ENCODE measurements at places on chromosomes 2 and 18.

DNA sequence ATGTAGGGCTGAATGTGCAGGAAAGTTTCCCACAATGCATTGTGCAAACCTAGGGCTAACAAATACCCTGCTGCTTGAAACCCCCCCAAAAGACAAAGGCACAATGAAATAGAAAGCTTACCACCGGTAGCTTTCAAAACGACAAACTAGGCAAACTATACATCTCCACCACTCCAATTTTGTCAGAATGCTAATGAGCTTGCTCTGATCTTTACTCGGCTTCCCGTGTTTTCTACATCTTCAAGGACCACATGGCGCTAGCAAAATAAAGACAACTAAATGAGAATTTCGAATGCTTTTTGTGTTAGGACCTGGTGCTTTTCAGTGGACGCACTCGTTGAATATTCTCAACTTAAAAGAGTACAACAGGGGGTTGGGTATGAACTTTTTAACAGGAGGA, 37.2 kb upstream of the OTX1 start:
- no peak for DNase-seq

DNA sequence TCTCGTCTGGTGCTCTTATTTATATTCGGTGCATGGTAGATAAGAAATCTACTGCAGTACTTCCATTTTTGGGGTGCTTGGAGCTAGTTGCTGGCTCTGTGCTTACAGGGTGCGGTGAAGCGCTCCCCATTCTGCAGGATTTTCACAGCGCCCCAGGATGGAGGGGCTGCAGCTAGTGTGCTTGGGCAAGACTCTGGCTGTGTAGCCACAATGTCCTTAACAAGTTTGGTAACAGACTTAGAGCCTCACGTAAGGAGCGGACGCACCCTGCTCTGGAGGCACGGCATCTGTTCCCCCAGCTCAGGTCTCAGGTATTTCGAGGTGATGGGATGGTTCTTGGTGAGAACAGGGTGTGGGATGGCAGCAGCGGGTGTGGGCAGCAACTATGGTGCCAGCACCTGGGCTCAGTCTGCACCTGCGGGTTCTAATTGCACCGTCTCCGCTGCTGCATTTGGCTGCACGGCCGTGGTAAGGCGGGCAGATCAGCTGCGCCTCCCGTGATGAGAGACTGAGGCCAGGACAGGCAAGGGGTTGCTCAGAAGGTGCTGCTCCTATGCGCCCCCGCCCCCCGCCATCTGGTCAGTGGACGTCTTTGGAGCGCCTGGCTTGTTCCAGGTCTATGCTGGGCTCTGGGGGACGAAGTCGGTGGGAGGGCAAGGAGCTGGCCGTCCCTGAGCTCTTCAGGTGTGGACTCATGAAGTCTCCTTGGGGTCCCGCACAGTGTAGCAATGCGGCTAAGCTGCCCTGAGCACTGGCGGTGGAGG, 20.1 kb upstream of the ALLC start:
- DNase-seq: no peak

- no peak for DNase-seq
Observed at GRCh38 chr2:155630760-155631159, 701.8 kb downstream of the NR4A2 start.

GRCh38 chr2:46068636-46069035, 228.6 kb upstream of the EPAS1 start:
- DNase-seq: no peak

- no peak for DNase-seq
Observed at GRCh38 chr18:42925036-42925435, 190.4 kb downstream of the RIT2 start.

DNA sequence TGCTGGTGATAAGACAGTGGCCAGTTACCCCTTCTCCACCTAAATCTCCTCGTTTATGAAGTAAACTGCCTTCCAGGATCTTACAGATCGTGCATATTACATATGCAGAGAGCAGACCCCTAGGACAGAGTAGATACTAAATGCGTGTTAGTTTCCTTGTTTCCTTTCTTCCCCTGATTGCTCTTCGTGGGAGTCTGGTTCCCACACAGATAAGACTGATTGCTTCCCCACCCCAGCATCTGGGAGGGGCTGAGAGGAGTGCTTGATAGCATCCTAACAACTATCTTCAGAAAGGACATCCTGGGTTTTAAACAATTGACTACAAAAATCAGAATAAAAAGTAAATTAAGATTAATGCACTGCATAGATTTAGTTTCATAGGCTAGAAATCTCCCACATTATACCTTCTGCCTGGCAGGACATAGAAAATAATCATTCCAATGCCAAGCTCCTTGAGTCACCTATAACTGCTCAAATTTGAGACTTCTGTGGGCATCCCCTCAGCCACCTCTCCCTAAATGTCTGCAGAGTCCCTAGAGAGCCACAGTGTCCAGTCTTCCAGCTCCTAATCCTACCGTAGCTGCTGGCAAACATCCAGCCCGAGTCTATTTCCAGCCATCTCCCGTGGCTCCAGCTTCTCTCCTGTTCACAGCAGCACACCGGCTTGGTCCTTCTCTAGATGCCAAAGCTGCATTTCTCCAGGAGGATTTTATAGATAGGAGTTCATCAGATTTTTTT, 128.3 kb downstream of the LRRC30 start:
- DNase-seq: no peak

- no peak for DNase-seq
Observed at GRCh38 chr18:77495982-77496690, 246.5 kb downstream of the GALR1 start.

DNA sequence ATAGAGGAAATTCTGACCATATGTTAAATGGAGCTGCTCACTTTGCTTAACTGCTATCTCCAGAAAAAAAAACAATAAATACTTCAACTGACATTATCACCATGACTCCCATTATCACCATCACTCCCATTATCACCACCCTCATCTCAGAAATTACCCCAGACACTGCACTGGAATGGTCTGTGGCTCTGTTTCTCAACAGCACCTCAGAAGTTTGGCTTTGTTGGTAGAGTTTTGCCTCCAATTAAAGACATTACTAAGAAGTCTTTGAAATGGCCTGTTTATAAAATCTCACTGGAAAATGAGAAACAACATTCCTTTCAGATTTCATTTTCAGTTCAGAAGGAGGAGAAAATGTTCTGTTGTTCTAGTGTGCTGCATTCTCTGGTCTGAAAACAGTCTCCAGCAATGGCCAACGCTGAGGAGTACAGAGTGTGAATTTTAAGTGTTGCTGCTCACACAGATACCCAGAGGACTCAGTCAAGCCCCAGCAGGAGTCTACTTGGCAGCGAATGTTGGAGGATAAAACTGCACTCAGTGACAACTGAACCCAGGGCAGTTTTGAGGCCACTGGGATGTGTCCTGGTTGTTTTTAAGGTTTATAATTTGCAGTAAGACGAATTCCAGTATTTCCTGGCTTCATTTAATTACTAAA, 364.5 kb upstream of the CDH2 start:
- DNase-seq: no peak

DNA sequence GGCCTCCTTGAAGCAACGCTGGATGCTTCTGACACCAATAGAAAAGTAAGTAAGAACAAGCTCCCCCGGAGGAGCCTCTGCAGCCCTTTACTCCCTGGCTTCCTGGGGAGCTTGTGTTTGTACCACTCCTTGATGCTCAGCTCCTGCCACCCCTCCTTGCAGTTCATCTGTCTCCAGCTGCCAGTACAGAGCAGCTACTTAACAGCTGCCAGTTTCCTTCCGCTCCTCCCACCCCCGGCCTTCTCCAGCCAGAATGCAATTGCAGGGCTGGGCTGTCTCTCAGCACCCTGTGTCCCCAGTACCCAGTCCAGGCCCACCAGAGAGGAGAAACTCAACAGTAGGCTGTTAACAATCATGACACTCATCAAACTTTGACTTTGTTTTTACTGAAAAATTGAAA, 109.4 kb downstream of the AOX1 start:
- no peak for DNase-seq

DNA sequence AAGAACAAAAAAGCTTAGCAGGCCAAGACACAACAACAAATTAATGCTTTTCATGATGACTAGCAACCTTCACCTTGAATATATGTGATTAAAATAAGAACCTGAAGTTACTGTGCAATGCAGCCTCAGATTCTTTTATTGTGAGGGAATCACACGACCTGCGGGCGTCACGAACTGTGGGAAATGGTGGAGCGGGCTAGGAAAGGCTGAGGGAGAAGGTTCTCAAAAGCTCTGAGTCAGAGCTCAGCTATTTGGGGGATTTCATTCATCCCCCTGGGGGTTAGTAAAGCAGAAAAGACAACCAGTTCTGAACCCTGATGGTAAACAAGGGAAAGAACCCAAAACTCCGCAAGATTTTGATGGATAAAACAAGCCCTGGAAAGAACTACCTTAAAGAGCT, 89.3 kb upstream of the NCKAP5 start:
- DNase-seq: no peak

DNA sequence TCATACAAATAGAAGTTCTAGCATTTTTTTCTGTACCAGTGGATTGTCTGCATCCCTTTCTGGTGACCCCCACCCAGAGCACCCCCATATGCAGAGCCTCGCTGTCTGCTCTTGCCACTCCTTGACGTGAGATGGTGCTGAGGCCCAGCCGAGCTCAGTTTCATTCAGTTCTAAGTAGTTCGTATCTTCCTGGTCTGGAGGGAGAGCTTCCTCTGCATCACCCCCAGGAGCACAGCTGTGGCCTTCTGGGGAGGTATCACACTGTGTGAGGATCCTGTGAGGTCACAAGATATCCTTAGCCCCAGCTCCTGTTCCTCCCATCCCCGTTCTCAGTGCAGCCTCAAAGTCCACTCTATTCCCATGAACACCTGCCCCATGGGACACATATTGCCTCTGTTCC, 132.7 kb downstream of the PTGR3 start:
- no peak for DNase-seq

- no peak for DNase-seq
Observed at GRCh38 chr2:81734981-81735380, 1430.4 kb upstream of the LRRTM1 start.

- peak; percentile 56 for DNase-seq
Observed at GRCh38 chr2:112582314-112582746, 2.1 kb upstream of the CHCHD5 start.

- no peak for DNase-seq
Observed at GRCh38 chr2:171957061-171957460, 34.8 kb downstream of the HAT1 start.

DNA sequence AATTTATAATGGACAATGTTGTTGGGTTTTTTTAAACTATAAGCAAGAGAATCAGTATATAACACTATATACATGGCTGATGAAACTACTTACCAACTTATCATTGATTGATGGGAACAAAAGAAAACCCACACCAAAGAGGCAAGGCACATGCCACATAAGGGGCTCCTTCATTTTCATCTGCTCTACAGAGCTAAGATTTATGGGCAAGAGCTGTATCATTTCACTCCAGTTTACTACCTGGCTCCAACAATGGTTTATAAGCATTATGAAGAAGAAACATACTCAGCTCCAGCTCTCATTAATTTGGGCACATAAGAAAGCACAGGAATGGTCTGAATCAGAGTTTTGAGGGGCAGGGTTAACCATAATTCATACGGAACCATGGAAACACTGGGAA, 283.3 kb downstream of the AGPS start:
- DNase-seq: no peak

GRCh38 chr18:75358928-75359327, 68.6 kb downstream of the SMIM21 start:
- DNase-seq: no peak

DNA sequence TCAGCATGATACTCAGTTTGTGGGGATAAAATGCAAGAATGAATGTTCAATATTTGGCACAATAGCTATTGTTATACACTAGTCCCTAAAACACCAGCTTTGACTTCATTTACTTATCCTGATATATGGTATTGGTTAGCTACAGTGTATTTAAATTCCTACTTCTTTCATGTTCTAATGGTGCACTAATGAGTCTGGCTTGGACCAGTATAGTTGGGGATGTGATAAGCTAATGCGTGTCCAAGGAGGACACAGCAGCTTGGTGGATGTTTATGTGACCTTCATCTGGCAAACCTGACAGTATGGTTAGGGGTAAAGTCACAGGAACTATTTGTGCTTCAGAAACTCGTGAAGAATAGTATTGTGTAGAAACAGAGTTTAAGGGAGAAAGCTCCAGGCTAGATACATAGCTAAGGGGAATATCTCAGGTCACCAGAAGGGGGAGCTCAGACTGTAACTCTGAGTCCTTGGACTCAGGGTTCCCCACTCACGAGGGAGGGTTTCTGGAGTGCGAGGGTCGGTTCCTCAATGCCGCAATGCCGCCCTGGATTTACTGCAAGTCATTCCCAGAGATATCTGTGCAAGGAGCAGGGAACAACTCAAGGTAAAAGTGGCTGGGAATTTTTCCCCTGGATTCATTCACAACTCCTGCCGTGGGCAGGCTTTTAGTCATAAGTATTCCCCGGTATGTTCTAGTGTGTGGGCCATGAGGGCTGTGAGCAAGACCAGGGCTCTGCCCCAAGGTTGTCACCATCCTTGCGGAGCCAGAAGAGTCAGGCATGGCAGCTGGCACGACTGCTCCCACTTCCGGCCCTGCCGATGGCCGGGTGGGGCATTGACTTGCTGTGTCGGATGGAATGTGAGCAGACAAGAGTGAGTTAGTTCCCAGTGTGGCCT, 14.5 kb downstream of the IL1R2 start:
- no peak for DNase-seq

DNA sequence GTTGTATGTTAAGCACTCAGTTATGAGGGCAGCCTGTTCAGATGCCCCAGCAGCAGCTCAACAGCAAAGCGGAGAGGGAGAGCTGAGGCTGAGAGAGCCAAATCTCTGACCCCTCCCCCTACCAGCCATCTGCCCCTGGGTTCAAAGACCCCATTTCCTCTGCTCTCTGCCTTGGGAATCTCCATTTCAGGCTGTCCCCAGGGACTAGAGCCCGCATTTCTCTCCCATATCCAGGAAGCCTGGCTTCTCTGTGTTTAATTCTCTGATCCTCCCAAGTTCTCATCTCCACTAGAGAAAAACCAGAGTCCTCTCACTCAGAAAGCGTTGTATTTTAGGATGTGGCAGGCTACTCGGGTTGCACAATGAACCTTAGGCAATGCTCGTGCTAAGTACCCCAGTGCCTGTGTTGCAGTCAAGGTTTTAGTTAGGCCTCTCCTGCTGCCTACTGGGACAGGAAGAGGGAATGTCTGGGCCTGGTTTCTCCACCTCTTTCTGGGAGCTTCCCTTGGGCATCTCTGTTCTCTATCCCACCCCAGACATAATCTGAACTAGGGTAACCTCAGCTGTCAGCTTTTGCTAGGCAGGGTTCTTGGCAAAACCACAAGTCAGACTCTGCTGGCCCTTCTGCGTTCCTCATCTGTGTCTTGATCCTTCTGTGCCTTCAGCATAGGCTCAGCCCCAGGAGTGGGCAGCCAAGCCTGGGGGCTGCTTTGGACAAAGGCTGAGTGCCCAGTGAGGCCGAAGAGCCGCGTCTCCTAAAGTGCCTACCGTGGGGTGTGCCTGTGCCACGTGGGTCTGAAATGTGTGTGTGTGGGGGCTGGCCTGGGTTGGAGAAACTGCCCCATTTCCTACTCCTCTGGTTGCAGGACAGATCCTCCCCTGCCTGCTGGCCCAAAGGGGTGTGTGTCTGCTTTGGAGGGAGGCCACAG, 96.8 kb downstream of the STPG4 start:
- DNase-seq: no peak

DNA sequence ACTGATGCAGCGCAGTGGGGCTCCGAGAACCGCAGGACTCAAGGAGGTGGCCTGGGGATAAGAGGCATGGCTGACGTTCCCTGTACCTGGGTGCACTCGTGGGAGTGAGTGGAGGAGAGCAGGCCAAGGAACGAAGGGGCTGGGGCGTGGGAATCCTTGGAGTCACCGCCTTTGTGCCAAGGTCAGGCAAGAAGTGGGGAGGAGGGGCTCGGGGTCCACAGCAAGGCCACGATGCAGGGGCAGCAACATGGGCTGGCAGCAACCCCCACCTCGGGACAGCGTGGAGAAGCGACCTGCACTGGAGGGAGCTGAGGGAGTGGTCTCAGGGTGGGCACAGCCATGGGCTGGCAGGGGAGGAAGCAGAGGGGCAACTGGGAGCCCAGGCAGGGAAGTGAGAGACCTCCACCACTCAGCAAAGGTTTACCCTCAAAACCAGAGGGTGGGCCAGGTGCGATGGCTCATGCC, 18.6 kb downstream of the ARID5A start:
- no peak for DNase-seq

Measured in central memory CD4-positive, alpha-beta T cell (primary cell).